ENCODE measurements at places on chromosomes 13 and 19.

GRCh38 chr13:40465015-40465390 is 201.4 kb downstream of the FOXO1 start:
- no peak for DNase-seq

GRCh38 chr13:25882466-25883357 is 169.1 kb downstream of the SHISA2 start:
- no peak for DNase-seq

- DNase-seq = no peak
Observed at GRCh38 chr13:103068836-103069235, 2.6 kb upstream of the SLC10A2 start.

GRCh38 chr19:47497821-47498520 is 14.0 kb upstream of the KPTN start:
- no peak for DNase-seq

DNA sequence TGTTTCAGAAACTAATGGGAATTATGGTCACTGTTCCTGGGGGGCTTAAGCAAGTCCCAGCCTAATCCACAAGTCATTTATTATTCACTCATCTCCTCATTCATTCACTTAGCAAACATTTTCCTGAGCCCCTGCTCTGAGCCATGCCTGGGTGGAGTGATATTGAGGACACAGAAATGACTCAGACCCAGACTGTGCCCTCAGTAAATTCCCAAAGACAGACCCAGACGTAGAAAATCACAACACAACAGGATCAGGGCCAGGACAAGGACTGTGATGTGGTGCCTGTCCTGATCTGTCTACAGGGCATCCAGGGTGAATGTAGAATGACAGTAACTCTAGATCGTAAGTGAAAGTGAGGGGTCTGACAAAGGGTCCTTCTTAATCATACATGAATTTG is 7.0 kb upstream of the SPACA6 start:
- DNase-seq = no peak

GRCh38 chr13:50161052-50161451 is 145.8 kb downstream of the KCNRG start:
- no peak for DNase-seq

DNA sequence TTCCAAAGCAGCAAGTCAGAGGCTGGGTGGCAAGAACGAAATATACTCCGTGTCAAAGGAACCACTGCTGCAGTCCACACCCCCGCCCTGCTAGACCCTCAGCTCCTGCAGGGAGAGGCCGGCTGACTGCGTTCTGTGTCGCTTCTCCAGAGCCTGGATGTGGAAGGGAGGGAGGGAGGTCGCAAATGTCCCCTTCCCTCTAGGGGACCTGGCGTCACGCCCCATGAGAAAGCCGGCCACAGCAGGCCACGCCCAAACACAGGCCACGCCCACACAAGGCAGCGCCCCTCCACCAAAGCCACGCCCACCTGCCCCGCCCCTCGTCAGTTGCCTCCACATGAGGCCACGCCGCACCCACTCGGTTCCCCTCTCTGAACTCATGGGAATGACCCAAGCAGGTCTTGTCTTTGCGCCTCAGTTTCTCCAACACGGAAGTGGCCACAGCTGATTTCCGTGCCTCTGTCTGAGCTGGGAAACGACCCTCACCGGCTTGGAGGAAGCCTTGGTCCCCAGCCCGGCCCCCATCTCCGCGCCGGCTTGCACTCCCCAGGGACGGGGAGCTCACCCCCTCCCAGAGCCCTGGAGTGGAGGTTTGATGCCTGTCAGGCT is 38.4 kb upstream of the TCF3 start:
- DNase-seq = no peak

- DNase-seq = peak; percentile 46
Observed at GRCh38 chr19:17346109-17346671, 8.8 kb downstream of the GTPBP3 start.

DNA sequence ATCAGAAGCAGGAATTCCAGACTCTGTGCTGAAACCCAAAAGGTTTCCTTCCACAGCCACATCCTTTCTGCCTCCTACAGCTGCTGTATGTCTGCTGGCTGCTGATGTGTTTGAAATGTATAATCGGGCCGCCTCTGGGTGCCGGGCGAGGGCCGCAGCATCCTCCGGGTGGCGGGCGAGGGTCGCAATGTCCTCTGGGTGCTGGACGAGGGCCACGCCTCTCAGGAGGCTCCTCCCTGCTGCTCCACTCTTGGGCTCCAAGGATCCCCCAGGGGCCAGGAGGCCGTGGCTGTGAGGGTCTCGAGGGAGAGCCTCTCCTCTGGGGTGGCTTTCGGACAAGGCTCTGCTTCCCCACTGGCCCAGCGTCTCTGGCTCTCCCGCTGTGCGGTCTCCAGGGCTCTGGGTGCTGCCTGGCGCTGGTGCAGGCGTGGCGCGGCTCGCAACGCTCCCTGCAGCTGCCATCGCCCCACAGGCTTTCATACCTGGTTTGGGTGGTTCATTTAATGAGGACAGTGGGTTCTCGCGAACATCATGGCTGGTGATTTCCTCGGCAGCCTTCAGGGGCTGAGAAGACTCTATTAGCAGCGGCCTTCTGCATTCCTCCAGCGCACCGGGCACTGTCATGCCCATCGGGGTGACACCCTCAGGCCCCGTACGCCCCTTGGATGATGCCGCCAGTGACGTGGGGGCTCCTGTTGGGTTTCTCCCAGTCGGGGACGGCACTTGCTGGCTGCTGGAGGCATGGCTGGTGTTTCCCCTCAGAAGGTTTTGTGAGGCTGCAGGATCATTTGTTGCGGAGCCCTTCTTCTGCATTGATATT is 41.8 kb upstream of the GRTP1 start:
- DNase-seq = no peak

- DNase-seq = no peak
Observed at GRCh38 chr19:38168637-38169036, 55.4 kb downstream of the DPF1 start.

DNA sequence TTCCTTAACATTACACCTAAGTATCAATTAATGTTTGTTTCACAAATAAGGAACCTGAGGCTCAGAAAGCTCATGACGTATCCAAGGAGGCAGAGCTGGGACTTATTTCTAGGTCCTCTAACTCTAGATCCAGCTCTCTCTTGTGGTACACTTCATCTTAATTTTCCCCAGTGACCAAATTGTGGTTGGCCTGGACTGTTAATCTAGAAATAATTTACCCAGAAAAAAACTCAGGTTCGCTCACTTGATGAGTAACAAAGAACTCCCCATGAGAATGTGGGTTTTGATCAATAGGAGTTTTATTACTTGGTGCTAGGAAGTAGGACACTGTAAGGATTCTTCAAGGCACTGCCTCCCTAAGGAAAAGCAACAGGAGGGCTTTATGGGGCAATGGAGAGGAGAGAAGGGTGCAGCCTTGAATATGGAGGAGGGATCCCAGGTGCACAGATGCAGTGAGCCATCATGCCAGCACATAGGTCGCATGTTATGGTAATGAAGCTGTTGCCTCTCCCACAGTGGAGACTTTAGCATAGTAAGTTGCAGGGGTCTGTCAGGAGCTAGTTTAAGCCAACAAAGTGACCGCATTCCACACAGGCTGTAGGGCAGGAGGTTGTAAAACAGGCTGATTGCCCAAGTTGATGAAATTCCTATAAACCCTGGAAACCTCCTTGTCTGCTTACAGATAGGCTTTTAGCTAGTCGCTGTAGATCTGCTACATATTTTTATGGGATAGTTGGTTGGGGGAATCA is 14.7 kb downstream of the RAP2A start:
- DNase-seq = no peak

GRCh38 chr19:33654840-33655508 is 33.2 kb downstream of the CHST8 start:
- no peak for DNase-seq

GRCh38 chr19:35656700-35657099 is 8.6 kb downstream of the COX6B1 start:
- DNase-seq = no peak

- DNase-seq = no peak
Observed at GRCh38 chr13:110227864-110228643, 78.9 kb downstream of the COL4A1 start.

- no peak for DNase-seq
Observed at GRCh38 chr19:40740747-40741146, 9.5 kb downstream of the ACTMAP start.

DNA sequence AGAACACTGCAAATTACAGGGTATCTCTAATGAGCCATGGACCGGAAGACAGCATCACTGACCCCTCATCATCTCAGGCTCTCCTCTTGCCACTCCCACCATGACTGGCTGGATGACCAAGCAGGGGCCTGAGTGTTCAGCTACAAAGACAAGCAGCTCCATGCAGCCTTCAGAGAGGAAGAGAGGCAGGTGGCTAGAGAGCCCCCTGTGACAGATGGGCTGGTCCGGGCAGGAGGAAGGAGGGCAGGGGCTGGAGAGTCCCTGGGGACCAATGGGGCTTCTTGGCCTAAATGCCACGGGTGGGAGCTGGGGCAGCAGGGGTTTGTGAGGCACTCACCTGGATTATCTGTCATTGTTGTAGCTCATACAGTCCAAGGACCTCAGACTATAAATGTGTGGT is 12.8 kb upstream of the RASA3 start:
- DNase-seq = no peak

GRCh38 chr19:2561895-2562294 is 86.0 kb downstream of the GADD45B start:
- DNase-seq = no peak

DNA sequence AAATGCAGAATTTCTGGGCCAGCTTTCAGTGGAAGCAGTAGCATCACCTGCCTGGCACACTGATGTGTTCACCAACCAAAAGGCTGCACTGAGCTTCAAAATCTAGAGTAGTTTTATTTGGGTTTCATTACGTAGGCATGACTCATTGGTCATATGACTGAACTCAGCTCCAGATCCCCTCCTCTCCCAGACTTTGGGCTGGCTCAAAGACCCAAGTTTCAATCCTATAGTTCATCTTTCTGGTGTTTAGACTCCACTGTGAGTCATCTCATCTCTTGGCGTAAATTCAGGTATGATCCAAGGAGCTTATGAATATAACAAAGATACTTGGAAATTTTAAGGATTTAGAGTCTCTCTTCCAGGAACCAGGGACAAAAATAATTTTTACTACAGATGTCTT is 17.7 kb downstream of the ZMYM5 start:
- peak; percentile 61 for DNase-seq

DNA sequence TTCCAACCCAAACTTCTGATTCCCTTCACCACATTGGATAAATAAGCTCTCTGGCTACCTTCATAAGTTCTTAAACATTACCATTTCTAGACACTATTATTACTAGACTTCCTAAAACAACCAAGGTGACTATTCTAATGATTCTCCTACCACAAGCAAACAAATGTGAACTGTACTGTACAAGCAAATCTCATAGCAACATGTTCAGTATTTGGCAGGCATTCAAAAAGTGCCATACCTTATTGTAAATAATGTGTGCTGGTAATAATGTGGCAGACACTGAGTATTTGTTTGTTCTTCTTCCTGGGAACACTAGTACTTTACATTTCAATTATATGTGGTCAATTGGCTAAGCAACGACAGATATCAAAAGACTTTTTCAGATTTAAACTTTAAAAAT is 986.0 kb upstream of the SPRY2 start:
- no peak for DNase-seq

- no peak for DNase-seq
Observed at GRCh38 chr19:48718711-48719231, 754 bp downstream of the MAMSTR start.

DNA sequence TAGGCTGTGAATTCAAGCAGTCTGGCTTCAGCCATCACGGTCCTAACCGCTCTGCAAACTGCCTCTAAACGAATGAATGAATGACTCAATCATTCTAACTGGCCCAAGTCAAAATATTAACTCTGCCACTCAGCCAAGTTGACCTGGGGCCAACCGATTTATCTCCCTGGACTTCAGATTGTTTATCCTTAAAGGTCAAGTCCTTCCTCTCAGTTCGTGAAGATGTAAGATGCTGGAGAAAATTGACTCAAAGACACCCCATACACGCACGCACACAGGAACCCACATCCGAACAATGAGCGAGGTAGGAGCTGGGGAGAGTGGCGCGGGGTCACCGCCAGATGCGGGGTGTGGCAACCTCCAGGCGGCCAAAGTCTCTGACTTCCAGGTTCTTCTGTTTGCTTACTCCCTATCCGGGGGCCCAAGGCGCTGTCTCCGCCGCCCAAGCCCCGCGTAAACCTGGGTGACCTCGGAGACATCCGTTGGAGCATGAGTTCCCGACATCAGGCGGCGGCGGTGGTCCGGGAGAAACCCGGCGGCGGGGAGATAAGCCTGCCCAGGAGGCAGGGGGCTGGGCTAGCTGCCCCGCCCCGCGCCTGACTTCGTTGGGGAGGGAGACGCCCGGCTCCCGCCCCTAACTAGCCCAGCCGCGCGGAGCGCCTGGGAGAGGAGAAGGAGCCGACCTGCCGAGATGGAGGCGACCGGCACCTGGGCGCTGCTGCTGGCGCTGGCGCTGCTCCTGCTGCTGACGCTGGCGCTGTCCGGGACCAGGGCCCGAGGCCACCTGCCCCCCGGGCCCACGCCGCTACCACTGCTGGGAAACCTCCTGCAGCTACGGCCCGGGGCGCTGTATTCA is at the start of gene CYP2S1:
TSS of gene CYP2S1 (plus strand) at position 646 of the 856 bp plus-strand sequence. CDS start at position 692, 46 bp downstream.
- DNase-seq = no peak

GRCh38 chr19:14555918-14556661 is 15.8 kb downstream of the NDUFB7 start:
- DNase-seq = no peak
